ENCODE measurements at places on chromosomes 12 and 14.

- no peak for DNase-seq
Measured at GRCh38 chr14:39435241-39435640, 3.0 kb upstream of the FBXO33 start.

DNA sequence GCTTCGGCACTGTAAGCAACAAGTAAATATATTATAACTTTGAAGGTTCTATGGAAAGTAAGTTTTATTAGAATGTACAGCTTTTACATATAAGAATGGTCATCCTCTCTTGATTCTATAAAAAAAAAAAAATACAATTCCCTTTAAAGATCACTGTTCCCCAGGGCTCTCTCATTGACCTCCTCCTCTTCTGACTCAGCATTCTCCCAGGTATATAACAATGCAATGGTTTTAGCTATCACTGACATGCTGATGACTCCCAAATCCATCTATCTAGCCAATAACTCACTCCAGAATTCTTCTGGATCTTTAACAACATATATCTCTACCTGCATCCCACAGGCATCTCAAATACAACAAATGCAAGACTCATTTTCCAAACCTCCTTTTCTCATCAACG is 62.7 kb downstream of the EEA1 start:
- no peak for DNase-seq

DNA sequence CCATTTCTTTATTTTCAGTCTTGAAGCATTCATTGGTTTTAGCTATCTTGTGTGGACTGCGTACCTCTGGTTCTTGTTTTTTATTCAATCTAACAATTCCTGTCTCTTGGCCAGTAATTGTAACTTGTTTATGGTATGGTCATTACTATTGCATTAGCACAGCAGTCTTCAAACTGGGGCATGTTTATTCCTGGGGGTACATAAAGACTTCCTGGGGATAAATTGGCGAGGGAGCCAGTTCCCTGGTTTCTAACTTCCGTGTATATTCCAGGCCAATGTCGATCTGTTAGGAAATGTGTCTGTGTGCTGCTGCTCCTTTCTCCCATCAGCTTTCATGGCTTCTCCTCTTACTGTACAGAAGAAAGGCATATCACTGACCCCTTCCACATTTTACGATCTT is 13.7 kb upstream of the EVL start:
- no peak for DNase-seq

GRCh38 chr12:124874988-124875802 is 11.5 kb upstream of the SCARB1 start:
- DNase-seq: no peak

GRCh38 chr14:89681086-89682018 is 264.3 kb upstream of the FOXN3 start:
- no peak for DNase-seq

DNA sequence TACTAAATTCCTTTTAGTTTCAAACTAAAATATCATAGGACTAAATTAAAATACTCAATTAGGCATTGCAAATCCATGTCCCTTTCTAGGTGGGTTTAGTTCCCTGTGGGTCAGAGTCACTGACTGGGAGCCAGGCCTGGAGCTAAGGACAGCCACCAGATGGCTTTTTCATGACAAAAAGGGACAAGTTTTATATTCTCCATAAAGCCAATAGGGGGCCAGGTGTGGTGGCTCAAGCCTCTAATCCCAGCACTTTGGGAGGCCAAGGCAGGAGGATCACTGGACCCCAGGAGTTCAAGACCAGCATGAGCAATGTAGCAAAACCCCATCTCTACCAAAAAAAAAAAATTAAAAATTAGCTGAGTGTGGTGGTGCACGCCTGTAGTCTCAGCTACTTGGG is 35.4 kb upstream of the EIF5 start:
- no peak for DNase-seq

Data from fibroblast of the conjunctiva (primary cell).